Pancreas (tissue), 10 donors: ENCODE measurements at places on chromosomes 16 and 17. TPM values are rescaled to one million over a fixed set of nuclear protein-coding genes. Genes with fewer than 3 reads are reported as not detected.

DNA sequence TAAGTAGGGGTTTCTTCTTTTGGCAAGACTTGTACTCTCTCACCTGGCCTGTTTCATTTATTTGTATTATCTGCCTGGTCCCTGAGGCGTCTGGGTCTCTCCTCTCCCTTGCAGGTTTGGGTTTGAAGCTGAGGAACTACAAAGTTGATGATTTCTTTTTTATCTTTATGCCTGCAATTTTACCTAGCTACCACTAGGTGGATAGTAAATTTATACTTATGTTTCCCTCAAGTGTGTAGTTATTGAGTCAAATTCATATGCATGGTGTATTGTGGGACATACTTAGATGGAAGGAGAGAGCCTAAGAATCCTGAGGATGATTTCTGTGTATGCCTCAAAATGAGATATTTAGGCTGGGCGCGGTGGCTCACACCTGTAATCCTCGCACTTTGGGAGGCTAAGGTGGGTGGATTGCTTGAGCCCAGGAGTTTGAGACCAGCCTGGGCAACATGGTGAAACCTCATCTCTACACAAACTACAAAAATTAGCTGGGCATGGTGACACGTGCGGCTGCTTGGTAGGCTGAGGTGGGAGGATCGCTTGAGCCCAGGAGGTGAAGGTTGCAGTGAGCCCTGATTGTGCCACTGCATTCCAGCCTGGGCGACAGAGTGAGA is 13.6 kb downstream of the TMEM98 start:
- no peak for DNase-seq

- no peak for DNase-seq
These were observed 29.8 kb downstream of the ZC3H18 start for GRCh38 chr16:88599825-88600538.

DNA sequence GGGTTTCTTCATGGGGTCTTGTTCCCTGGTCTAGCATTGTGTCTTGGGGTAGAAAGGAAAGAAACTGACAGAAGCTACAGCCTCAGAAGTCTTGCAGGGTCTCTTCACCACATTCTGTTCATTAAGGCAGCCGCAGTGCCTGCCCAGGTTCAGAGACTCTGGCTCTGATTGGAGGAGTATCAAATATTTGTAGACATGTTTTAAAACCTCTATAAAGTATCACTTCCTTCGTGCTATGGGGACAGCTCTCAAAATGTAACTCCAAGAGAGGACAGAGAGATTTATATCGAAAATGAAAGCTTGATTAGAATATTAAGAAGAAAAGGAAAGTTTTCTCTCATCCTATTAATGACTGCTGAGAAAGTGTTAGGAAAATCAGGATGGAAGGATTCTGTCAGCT is 107.0 kb upstream of the CACNG3 start:
- DNase-seq, result no peak

GRCh38 chr17:80356231-80356856 is 58.6 kb upstream of the ENDOV start:
- no peak for DNase-seq

GRCh38 chr16:9658586-9658985 is 523.6 kb downstream of the GRIN2A start:
- DNase-seq, result no peak

GRCh38 chr17:4195306-4195705 is 52.3 kb downstream of the CYB5D2 start:
- no peak for DNase-seq

- no peak for DNase-seq
These were observed 23.5 kb upstream of the SLC6A2 start for GRCh38 chr16:55632259-55632658.

Gene CTRB2
- polyA plus RNA-seq, result 30,463 TPM

Gene ZKSCAN2
- 1.3 TPM for polyA plus RNA-seq

Gene TMEM204
- polyA plus RNA-seq, result 8.8 TPM
